Fibroblast of skin of right quadriceps (primary cell): ENCODE measurements at places on chromosomes 13 and 19.

GRCh38 chr13:107407074-107407473 is 808.3 kb downstream of the LIG4 start:
- no peak for DNase-seq

- no peak for DNase-seq
Observed at GRCh38 chr13:94617389-94618000, 15.8 kb downstream of the GPR180 start.

- DNase-seq, result no peak
Observed at GRCh38 chr13:51562011-51562671, 22.1 kb upstream of the WDFY2 start.

- DNase-seq, result no peak
Observed at GRCh38 chr13:113586661-113587479, 2.3 kb downstream of the TFDP1 start.

GRCh38 chr13:30735025-30735871 is at the start of gene ALOX5AP:
Gene ALOX5AP, plus strand, starts transcription at chr13:30735543. Its CDS starts 63 bp downstream, at chr13:30735606.
- no peak for DNase-seq
